Activated CD4-positive, alpha-beta T cell treated with anti-CD3 and anti-CD28 coated beads for 36 hours (primary cell): ENCODE measurements at places on chromosomes 3 and 15. TPM values are rescaled to one million over a fixed set of nuclear protein-coding genes. Genes with fewer than 3 reads are reported as not detected.

The SAMD7 gene
- total RNA-seq = not detected

The GRIP2 gene
- not detected for total RNA-seq

The VIPR1 gene
- total RNA-seq = 6.7 TPM

The IL17RD gene
- 0.05 TPM for total RNA-seq

The TOPAZ1 gene
- total RNA-seq = not detected

The ACTC1 gene
- not detected for total RNA-seq

The FBXW12 gene
- total RNA-seq = 0.11 TPM

The GPR171 gene
- 84.9 TPM for total RNA-seq

The KBTBD12 gene
- not detected for total RNA-seq

The KCNMB2 gene
- total RNA-seq = not detected

The GMPS gene
- 154 TPM for total RNA-seq

The MUC13 gene
- not detected for total RNA-seq

The IL17RE gene
- 2.3 TPM for total RNA-seq

The CMTM8 gene
- 8.1 TPM for total RNA-seq

The SNX33 gene
- total RNA-seq = 2.2 TPM

The AKAP13 gene
- total RNA-seq = 85.1 TPM

The CYP11A1 gene
- not detected for total RNA-seq

The ITIH4 gene
- total RNA-seq = 6.5 TPM

The IL5RA gene
- total RNA-seq = 0.30 TPM

The KY gene
- not detected for total RNA-seq

The MAP6D1 gene
- 1.3 TPM for total RNA-seq

The RAB7A gene
- 297 TPM for total RNA-seq

The HACL1 gene
- 22.3 TPM for total RNA-seq

The EXD1 gene
- total RNA-seq = not detected
